ENCODE measurements at places on chromosomes 5 and 9.

GRCh38 chr9:114473447-114473801 is 31.8 kb downstream of the WHRN start:
- no peak for DNase-seq

DNA sequence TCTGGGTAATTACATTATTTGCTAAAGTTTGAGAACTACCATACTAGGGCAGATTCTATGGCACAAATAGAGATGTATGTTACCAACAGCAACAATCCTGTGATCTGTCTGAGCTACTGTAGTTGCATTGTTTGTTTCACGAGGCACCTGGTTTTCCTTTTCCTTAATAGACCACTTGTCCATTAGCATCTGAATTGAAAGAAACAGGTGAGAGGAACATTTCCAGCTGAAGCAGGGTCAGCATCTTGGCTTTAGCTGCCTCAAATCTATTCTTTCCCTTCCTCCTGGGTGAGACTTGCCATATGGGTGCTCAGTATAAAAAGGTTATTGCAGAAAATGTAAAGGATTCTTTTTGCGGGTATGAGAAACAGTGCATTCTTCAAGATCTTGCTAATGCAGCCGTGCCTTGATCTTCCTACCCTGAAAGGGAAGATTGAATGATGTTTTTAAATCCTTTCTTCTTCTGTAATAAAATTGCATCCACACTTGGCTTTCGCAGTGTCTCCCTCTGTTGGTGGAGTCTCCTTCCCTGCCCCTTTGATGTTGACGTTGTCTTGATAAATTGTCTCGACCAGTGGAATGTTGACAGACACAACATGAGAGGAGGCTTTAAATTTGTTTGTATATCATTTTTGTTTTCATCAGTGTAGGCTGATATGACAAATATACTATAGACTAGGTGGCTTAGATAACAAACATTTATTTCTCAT is 118.0 kb upstream of the BRINP1 start:
- no peak for DNase-seq

DNA sequence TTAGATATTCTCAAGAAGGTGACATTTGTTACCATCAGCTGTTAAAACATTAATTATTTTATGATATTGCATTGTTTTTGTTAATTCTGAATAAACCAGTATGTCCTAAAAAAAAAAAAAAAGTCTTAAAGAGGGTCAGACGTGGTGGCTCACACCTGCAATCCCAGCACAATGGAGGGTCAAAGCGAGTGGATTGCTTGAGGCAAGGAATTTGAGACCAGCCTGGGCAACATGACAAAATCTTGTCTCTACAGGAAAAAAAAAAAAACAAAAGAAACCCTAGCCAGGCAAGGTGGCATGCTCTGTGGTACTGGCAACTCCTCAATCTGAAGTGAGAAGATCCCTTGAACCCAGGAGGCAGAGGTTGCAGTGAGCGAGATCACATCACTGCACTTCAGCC is 46.8 kb downstream of the CYLC2 start:
- DNase-seq = no peak

DNA sequence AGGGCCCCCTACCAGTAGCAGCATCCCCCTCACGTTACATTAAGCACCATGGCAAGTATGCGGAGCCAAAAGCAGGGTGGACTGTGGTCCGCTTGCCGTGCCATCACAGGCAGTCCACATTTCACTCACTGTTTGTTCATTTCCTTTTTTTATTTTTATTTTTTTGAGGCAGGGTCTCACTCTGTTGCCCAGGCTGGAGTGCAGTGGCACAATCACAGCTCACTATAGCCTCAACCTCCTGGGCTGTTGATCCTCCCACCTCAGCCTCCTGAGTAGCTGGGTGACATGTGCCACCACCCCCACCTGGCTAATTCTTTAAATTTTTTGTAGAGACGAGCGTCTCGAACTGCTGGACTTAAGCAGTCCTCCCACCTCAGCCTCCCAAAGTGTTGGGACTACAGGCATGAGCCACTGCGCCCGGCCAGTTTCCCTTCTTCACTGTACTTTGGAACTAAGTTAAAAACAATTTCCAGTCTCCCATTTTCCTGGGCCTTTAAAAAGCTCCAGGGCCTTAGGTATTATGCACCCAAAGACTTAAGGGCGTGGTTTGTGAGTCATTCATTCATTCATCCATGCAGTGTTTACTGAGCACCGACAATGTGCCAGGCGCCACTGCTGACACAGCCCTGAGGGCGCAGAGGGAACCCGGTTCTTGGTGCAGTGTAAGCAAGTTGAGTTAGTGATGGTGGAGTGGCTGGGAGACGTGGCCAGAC is 19.9 kb downstream of the PRRX2 start:
- DNase-seq = no peak

- no peak for DNase-seq
Observed at GRCh38 chr5:66851306-66851705, 255.1 kb downstream of the MAST4 start.

- no peak for DNase-seq
Observed at GRCh38 chr9:130662970-130663257, 1.5 kb upstream of the PRDM12 start.

- DNase-seq = no peak
Observed at GRCh38 chr9:89817151-89817950, 212.5 kb downstream of the GADD45G start.

DNA sequence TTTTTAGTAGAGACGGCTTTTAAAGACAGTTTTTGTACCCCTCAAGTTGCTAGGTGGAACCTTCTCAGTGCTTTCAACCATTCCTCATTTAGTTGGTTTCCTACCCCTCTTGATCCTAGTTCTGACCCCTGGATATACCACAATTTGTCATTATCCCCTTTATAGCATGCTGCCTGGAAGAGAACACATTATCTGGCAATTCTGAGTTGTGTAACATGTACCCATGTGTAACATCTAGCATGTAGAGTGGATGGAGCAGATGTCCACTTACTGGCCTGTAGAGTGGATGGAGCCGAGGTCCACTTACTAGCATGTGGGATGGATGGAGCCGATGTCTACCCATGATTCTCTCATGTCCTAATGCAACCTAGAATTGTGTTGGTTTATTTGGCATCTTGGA is 7.5 kb downstream of the SLC36A1 start:
- DNase-seq = no peak

- no peak for DNase-seq
Observed at GRCh38 chr9:91301161-91301560, 60.6 kb downstream of the AUH start.

- DNase-seq = no peak
Observed at GRCh38 chr9:127962278-127962677, 18.5 kb downstream of the EEIG1 start.

- DNase-seq = no peak
Observed at GRCh38 chr5:141835928-141836670, 42.1 kb downstream of the PCDH1 start.

DNA sequence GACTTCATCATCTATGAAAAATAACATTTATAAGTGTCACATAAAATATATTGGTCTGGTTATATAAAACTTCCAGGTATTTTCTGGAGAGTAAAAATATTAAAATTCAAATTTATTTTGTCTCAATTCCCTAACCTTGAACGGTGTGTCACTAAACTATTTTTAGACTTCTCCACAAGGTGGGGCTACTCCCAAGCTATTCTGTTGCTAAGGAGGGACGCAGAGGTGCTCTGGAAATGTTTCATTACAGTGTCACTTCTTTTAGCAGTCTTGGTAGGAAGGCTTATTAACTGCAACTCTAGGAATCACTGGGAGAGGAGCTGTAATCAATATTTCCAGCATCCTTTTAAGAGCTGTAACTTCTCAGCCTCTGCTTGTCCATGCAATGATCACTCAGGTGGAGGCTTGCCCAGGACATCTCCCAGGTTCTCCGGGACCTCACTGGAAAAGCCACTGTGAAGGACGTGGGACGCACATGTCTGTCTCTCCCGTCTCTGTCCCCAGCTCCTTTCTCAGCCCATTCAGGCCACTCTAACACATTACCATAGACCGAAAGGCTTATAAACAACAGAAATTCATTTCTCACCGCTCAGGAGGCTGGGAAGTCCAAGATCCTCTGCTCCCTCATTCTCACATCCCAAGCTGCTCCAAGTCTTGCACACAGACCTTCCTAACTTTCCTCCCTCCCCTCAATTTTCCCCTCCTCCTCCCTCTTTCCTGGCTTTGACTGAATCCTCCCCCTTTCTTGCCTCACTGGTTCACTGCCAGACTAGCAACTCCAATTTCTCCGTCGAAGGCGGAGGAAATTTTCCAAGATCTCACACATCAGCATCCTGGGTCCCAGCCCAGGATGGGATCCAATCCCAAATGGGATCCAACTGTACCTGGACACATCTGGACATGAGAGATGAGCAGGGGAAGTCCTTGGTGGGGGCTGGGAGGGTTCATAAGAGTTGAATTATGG is 32.7 kb upstream of the DNAH5 start:
- no peak for DNase-seq

- no peak for DNase-seq
Observed at GRCh38 chr9:82555431-82556051, 507.4 kb downstream of the RASEF start.

- DNase-seq = no peak
Observed at GRCh38 chr9:94922098-94922607, 195.7 kb downstream of the AOPEP start.

DNA sequence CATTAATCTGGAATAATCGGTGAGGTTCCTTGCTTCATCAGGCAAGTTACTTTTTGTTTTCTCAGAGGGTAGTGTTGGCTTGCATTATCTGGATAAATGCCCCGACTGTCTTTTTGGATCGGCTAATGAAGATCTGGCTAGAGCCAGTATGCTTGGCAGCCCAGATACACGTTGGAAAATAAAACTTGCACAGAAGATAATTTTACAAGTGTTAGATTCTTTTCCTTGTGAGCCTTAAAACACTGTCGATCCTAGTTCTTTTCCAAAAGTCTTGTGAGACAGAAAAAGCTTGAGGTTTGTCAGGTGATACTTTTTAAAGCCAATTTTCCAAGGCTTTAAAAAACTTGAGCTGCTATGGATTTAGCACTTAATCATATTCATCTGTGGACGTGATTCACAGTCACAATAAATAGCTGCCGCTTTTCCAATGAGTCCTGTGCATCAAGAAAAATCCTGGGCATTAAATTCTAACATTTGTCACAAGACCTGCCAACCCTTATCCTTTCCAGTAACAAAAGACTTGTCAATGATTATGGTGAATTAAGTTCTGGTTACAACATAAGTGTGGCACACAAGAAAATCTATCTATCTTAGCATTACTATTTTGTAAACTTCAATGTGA is 68.5 kb downstream of the PRLR start:
- no peak for DNase-seq

DNA sequence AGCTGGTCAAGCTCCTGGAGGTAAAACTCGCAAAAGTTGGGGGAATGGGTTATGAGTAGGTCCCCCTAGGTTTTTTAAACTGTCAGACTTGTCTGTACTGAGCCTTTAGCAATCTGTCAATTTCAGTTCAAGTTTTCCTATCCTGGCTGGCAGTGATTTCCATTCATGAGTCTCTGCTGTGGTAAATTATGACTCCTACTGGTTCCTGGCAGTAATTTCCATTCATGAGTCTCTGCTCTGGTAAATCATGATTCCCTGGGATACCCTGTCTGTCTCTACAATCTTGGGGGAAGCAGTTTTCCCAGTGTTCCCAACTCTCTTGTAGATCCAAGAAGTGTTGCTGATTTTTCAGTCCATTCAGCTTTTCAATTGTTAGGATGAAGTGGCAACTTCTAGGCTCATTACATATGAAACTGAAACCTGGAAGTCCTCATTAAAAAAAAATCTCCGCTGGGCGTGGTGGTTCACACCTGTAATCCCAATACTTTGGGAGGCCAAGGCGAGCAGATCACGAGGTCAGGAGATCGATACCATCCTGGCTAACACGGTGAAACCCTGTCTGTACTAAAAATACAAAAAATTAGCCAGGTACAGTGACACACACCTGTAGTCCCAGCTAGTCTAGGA is 91.3 kb upstream of the GPBP1 start:
- no peak for DNase-seq

GRCh38 chr5:138755084-138755748 is 2.0 kb downstream of the CTNNA1 start:
- no peak for DNase-seq

DNA sequence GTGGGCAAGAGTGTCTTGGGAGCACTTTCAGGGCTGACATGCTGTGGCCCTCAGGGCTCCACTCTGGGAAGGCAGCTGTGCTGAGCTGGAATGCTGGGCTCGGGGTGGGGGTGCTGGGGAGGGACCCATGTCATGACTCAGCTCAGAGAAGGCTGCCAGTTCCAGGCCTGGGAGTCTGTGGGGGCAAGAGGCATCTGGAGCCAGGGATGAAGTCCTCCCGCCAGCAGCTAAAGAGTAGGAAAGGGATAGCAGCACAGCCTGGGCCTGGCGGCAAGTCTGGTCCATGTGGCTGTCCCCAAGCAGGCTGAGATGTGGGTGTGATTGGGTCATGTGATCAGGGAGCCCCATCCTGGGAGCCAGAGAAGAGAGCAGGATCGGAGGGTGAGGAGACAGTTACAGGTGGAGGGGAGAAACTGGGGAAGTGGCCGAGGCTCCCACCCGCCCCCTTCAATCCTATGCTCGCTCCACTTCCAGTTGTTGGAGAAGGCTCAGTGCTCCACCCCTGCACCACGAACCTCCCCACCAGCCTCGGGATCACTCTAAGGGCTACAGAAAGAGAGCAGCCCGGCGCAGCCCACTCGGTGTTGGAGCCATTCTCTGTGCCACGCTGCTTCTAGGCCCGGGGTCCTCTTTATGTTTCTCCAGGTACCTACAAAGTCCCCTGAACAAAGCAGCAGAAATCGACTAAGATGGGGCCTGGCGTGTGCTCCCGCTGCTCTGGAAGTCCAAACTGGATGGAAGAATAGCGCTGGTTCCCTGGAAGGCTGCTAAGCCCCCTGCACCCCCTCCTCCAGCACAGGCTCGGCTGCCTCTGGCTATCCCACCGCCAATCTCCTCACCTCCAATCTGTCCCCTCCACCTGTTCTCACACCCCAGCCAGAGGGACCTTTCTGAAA is 12.0 kb downstream of the PDGFRB start:
- DNase-seq = no peak

DNA sequence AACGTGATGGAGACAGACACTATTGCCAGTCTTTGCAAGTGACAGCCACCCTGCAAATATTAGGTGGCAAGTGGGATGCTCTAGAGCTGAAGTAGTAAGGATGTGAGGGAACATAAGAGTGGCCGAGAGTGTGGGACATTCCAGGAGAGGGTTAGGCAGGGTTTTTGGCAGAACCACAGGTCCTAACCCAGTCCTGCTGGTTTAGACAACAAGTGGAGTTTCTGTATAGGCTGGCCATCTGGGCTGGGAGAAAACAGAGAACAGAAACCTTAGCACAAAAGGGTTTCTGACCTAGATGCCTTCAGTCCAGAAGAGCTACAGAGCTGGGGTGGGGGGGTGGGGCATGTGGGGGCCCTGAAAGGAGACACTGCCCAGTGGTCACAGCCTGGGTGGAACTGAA is 107.4 kb downstream of the TMEM174 start:
- no peak for DNase-seq

Measured in NCI-H1417 treated with DMSO at 0.1 percent for 48 hours (cell line).